ENCODE measurements at places on chromosomes 13 and 19.
A peak's percentile ranks its signal among the peaks of the same experiment; 100 is the strongest.

- DNase-seq, result peak; percentile 90
These were observed 59.6 kb downstream of the MYO9B start for GRCh38 chr19:17135001-17135853.

- no peak for DNase-seq
These were observed 18.9 kb upstream of the ZNF14 start for GRCh38 chr19:19751846-19752245.

DNA sequence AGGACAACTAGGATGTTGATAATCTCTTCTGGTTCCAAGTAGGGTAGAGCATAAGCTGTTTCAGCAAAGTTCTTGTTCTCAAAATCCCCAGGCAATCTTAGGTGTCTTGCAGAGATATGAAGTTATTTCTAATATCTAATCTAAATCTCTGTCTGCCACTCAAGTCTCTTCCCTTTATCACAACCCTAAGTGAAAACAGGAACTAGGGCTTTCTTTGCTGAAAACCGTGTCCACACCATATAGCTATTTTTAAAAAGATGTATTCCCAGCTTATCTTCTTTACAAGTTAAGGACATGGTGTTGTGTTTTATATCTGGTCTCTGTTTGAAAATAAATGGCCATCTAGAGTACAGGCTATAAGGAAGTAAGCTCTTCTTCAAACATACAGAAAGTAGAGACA, 11.3 kb upstream of the RNASEH2B start:
- DNase-seq, result no peak

DNA sequence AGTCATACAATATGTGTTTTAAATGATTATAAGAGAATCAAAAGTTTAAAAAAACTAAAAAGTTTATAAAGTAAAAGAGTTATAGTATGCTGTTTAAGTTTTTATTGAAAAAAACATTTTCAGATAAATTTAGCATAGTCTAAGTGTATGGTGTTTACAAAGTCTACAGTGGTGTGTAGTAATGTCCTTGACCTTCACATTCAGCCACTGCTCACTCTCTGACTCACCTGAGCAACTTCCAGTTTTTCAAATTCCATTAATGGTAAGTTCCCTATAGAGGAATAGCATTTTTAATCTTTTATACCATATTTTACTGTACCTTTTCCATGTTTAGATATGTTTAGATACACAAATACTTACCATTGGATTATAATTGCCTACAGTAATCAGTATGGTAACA, 842.4 kb upstream of the KLHL1 start:
- DNase-seq, result no peak

GRCh38 chr19:58355908-58356765, 2.8 kb upstream of the A1BG start:
- no peak for DNase-seq

DNA sequence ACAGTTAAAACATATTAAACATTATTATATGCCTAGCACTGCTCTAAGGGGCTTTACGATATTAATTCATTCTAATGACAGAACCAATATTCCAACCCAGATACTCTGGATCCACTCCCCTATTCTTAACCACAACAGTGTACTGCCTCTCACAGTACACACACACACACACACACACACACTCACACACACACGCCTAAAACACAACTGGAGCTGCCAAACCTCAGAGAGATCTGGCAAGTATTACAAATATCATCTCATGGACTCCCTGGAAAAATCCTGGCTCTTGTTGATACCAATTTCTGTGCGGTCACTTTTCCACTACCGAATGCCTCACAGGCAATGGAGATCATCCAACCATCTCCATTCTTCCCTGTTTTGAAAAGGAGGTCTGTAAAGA, 1.3 kb downstream of the ZNF780A start:
- peak; percentile 38 for DNase-seq

DNA sequence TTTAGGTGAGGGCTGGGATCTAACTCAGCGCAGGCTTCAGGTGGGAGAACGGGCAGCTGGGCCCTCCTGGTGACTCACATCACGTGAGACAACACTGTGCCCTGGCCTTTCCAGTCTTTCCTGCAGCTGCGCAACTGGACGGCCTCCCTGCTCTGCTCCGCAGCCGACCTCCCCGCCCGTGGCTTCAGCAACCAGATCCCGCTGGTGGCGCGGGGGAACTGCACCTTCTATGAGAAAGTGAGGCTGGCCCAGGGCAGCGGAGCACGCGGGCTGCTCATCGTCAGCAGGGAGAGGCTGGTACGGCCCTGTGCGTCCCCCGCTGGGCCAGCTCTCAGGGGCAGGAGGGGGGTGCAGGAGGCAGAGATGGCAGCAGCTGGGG, 8.8 kb downstream of the SPPL2B start:
- DNase-seq, result no peak

- no peak for DNase-seq
These were observed 13.7 kb downstream of the ANKRD27 start for GRCh38 chr19:32661318-32661717.

DNA sequence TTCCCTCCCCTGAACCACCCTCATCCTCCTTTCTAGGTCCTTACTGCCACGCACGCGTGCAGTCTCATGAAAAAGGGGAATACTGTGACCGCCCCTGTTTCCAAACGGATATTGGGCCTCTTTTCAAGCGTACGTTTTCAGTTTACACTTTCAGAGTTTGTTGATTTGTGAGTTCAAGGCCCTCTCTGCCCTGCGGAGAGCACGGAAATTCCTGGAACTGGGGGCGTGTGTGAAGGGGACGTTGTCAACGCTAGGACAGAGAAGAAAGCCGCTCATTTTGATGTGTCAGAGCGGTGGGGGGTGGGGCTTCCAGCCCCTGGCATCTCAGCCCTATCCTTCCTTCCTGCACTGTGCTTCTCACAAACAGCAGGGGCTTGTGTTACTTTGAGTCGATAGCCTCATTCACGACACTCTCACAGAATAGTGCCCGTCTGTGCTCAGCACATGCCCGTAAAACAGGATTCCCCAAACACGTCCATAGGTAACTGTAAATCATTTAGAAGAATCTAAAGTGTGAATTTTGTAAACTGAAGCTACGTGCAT, 137.6 kb upstream of the PEG3 start:
- no peak for DNase-seq

- DNase-seq, result peak; percentile 86
These were observed 7.2 kb downstream of the AXL start for GRCh38 chr19:41226053-41226873.

DNA sequence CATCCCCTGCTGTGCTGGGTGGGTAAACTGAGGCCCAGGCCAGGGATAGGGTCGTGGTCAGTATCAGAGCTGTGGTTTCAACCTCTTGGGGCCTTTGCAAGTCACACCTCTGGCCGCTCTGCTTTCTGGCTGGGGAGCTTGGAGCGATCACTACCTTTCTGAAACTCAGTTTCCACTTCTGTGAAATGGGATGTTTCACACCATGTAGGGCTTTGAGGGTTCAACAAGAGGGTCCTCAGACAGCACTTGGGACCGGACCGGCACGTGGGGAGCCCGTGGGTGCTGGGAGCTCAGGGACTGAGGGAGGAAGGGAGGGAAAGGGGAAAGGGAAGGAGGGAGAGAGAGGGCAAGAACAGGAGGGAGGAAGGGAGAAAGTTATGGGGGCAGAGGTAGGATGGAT, 21.1 kb downstream of the PGLS start:
- no peak for DNase-seq

- no peak for DNase-seq
These were observed 806.1 kb upstream of the ARGLU1 start for GRCh38 chr13:107374038-107374437.

GRCh38 chr13:114319441-114319913, 5.2 kb downstream of the CHAMP1 start:
- DNase-seq, result peak; percentile 30

DNA sequence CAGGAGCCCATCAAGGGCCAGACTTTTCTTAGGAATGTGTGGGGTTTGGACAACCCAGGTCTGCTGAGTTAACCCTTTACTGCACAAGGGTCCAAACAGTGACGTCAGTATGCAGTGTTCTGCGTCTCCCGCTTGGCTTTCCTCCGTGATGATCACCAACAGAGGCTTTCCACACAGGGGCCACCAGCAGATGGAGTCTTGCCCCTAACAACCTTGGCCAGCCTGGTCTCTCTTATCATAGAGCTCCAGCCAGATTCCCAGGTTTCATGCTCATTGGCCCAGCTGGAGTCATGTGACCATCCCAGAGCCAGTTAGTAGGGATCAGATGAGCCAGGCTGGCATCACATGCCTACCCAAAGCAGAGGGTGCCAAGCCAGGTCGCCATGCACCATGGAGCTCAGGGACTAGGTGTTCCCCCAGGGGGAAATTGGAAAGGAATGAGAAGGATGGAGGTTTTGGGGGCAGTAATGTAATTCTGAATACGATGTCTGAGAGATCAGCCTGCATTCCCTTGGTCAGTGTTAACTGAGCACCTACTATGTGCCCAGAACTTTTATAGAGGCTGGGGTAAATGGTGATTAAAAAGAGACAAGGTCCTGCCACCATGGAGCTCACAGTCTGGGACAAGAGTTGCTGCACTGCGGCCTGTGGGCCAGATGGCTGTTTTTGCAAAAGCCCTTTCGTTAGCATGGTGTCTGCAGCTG, 61.2 kb downstream of the MYH14 start:
- no peak for DNase-seq

DNA sequence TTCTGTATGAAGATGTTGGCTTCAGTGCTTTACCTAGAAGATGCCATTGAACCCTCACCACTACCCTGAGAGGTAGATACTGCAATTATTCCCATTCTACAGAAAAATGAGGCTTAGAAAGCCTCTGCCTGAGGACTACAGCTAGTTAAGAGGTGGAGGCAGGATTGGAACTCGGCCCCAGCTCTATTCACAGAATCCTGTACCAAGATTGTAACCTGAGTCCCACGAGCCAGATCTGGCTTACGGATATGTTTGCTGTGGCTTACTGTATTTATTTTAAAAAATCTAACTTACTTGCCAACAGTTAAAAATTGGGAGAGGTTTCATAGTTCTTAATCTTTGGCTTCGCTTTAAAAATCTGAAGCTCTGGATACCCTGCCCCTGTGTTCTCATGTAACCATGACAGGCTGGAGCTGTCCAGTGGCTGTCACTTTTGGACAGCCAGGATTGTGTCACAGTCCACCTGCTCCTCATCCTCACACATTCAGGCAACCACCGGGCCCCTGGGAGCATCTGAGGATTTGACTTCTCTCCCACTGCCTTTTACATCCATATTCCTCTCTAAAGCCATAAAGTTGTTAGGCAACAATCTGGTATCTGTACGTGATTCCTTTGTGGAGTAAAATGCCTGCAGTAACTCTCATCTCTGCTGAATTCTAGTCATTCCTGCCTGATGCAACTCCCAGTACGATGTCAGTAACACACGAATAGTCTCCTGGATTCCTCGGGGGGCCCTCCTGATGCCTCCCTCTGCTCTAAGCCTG, 160.8 kb upstream of the SERP2 start:
- no peak for DNase-seq

- DNase-seq, result no peak
These were observed 38.2 kb downstream of the ARRDC2 start for GRCh38 chr19:18046059-18046718.

DNA sequence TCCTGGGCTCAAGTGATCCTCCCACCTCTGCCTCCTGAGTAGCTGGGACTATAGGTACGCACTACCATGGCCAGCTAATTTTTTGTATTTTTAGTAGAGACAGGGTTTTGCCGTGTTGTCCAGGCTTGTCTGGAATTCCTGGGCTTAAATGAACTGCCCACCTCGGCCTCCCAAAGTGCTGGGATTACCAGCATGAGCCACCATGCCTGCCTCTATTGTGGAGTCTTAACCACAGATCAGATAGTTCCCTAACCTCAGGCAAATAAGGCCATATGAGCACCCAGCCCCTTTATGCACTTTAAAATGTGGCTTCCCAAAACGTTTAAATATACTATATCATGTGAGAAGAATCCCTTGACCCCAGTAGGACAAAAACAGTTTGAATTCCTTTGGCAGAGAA, 16.4 kb downstream of the CNMD start:
- DNase-seq, result no peak

DNA sequence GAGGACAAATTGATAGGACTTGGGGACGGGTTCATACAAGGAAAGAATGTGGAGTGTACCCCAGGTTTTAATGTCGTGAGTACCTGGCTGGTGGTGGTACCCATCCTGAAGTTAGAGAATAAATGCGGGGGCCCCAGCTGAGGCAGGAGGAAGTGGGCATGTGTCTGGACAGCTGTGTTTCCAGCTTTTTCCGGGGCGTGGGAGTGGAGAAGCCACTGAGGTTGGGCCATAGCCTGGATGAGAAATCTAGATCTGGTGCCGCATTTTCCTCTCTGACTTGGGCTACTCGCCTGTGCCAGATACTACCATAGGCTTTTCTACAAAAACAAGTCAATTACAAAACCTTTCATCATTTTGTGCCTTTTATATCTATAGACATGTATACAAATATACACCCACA, 147.4 kb downstream of the STK24 start:
- no peak for DNase-seq

DNA sequence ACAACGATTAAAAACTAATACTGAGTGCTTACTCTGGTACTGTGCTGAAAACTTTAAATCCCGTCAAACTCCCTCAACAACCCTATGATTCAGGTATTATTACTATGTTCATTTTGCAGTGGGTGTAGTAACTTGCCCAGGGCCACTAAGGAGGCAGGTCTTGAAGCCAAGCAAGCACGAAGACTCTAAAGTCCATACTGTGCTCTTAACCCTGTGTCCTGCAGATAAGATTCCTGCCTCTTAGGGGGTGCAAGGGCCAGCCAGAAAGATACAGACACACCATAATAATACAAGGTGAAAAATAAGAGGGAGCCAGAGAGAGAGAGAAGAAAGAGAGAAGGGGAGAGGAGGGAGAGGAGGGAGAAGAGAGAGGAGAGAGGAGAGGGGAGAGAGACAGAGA, 95.5 kb downstream of the CDADC1 start:
- no peak for DNase-seq

GRCh38 chr13:44974056-44974793, 15.0 kb downstream of the NUFIP1 start:
- DNase-seq, result no peak

GRCh38 chr13:76512721-76513145, 373.5 kb downstream of the KCTD12 start:
- peak; percentile 82 for DNase-seq

- DNase-seq, result no peak
These were observed 194.5 kb downstream of the DACH1 start for GRCh38 chr13:71672512-71672911.

- no peak for DNase-seq
These were observed 201.3 kb downstream of the TEX29 start for GRCh38 chr13:111521691-111522229.

DNA sequence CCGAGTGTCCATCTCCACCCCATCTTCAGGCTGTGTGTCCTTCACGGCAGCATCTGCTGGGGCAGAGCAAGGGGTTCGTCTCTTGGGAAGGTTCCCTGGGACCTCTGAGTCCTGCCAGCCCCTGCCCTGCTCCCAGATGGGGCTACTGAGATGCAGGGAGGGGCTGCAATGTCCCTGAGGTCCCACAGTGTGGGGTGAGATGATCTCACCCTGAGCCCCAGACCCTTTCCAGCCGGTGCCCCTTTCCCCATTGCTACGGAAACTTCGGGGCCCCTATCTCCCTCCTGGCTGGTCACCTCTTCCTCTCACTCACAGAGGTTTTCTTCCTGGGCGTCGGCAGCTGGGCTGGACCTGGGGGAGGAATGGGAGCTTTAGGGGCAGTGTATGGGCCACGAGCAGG, 5.0 kb downstream of the LILRB2 start:
- no peak for DNase-seq
